CD4-positive, alpha-beta T cell treated with Interleukin-17A for 1 hour (primary cell): ENCODE measurements at places on chromosomes 4 and X.

DNA sequence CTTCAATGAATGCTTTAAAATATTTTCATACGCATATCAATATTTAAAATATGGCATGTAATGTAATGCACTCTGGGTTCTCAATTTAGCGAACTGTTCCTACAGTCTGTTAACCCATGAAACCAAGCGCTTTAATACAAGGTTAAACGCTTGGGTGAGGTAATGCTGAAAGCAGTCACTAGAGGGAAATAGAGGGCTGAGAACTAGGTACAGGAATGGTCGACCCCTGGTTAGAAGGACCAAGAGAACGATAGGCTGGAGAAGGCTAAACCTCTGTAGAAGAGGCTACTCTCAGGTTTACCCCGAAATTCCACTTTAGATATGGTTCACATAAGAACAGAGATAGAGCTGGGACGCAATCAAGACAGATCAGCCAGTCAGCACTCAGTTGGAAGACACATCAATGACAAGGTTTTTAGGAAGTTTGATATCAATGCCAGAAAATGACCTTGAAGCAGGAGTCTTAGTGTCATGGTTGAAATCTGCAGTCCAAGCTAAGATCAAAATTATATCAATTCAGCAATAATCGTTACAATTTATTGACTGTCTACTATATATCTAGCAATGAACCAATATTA lies 26.9 kb downstream of the ARSJ start:
- peak; percentile 49 for DNase-seq

DNA sequence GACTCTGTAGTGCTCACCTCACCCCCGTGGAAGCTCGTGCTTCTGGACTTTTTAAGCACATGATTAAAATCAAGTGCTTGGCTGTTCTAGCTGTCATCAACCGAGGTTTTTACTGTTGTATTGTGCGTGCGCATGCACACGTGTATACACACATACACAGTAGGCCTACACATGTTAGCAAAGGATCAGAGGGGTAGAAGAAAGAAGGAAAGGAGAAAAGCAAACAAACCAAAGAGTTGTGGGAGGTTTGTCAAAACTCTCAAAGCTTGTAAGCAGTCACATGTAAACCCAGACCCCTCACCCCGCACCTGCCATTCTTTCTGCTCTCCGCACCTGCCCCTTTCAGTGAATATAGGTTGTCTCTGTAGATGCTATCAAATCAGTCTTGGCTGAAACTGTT lies 311.8 kb downstream of the HS3ST1 start:
- DNase-seq, result no peak

DNA sequence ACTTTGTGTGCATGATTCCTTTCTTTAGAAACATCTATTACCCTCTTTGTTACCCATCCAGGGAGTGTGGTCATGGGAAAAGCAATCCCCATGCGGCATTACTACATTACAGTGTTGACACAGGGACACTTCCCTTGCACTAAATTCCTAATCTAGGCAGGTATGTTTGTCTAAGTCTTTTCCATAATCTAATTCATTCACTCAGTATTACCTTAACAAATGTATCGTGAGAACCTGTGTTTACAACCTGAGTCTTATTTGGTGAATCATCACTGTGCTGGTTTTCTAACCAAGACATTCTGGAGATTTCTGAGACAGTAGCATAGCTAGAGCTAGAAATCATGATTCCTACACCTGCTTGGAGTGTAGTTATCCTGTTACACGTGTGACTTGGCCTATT lies 326.8 kb downstream of the BMPR1B start:
- DNase-seq, result no peak

- no peak for DNase-seq
Observed at GRCh38 chr4:78616046-78616498, 64.5 kb downstream of the ANXA3 start.

DNA sequence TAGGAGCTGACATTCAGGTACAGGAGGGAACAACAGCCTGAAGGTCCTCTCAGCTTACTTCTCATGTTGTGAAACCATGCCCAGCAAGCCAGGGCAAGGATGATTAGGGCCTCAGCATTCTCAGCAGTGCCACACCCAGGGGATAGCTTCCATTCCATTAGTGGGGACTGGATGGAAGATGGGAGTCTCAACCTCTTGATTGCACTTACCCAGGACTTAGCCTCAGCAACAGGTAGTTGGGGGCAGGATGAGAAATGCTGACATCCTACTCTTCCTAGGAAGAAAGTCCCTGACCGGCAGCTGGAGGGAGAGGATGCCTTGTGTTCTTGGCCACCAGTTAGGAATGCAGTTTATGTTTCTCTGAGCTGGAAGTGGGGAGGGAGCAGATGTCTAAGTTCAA lies 8.8 kb upstream of the BEX3 start:
- DNase-seq, result no peak

- no peak for DNase-seq
Observed at GRCh38 chr4:174066611-174067205, 216.8 kb downstream of the FBXO8 start.

GRCh38 chr4:143076723-143077122 lies 108.0 kb upstream of the USP38 start:
- DNase-seq, result no peak

DNA sequence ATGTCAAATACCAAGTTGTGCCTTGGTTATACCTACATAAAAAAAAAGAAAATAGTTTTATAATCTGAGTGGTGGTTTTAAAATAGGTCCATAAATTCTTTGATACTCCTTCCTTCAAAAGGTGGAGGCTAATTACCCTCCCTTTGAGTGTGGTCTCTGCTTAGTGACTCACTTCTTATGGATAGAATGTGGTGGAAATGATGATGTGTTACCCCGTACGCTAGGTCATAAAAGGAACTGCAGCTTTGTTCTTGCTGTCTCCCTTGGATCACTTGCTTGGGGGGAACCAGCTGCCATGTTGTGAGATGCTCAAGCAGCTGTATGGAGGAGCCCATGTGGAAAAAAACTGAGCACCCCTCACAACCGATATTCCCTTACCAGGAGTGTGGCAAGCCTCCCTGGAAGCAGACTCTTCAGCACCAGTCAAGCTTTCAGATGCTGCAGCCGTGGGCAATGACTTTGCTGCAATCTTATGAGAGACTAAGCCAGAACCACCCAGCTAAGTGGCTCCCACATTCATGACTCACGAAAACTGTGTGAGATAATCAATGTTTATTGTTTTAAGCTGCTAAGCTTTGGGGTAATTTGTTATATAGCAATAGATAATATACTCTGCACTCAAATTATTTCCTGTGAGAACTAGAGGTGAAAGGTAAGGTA lies 195.0 kb upstream of the GATB start:
- DNase-seq, result no peak

DNA sequence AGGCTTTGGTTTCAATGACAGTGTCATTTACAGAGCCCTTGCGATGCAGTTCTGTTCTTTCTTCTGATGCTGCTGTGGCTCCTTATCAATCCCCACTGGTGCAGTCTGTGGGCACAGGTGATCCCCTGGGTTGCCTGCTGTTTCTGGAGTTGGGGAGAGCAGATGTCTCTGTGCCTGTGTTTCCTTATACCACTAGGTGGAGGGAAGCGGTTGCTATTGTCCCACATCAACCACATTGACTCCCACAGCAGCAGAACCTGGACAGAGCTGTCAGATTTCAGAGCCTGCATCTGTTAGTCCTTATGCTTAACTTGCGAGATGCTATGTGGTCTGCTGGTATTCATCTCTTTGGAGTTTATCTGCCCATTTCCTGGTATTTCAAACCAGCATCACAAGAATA lies 57.7 kb downstream of the NEIL3 start:
- no peak for DNase-seq

DNA sequence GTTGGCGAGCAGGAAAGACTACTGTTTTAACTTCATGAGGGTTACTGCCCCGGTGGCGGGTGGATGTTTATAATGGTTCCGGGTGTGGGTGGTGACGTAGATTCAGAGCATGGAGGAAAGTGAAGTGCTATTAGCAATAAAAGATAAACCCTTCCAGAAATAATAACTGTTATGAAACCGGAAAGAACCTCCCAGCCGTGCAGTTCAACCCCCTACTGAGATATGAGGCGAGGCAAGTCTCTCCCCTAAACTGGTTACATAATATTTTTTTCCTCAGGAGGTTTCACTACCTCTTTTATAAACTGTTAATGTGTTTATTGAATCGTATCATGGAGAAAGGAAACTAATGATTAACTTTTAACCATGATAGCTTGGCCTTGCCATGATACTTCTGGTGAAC lies 33.9 kb upstream of the STIM2 start:
- DNase-seq, result peak; percentile 9

DNA sequence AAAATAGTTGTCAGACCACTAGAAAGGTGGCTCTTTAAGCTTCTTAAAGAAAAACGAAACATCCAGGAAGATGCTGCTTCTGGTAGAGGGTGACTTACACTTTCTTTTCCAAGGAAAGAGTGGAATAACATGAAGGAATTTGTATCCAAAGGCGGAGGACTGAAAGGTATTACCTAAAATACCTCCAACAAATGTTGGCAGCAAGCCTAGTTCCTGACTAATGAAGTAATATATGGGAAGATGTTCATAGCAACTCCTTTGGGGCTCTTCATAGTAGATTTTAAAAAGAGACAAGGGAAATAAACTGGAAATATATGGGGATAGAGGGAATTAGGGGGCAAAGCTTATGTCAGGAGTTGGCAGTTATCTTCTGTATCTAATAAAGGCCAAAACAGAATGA lies 116.2 kb downstream of the AASDH start:
- DNase-seq, result no peak

DNA sequence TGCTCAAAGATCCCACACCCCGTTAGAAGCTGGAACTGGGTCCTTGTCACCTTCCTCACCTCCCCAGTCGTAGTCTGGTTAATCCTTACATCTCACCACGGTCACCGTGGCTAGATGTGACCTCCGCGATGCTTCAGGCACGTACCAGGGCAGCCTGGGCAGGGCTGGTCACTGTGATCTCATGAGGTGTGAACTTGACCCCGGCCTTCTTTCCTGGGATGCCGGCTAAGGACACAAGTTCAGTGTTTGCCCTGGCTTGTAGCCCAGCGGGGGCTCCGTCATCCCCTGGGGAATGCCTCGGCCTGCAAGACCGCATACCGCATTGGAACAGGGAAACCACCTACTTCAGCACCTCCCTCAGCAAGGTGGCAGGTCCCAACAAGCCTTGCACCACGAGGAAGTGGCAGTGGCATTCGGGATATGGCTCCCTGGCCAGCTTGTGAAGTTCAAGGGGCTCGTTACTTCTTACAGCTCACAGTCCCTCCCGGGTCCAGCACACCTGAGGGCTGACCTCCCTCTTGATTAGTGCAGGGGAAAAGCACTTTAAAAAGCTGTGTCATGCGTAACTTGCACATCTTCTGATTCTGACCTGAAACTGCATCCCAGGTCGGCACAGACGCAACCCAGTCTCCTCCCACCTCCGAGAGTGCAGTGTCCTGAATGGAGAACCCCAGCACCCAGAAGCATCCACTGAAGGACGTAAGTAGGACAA lies 25.9 kb downstream of the NOP14 start:
- DNase-seq, result peak; percentile 39

DNA sequence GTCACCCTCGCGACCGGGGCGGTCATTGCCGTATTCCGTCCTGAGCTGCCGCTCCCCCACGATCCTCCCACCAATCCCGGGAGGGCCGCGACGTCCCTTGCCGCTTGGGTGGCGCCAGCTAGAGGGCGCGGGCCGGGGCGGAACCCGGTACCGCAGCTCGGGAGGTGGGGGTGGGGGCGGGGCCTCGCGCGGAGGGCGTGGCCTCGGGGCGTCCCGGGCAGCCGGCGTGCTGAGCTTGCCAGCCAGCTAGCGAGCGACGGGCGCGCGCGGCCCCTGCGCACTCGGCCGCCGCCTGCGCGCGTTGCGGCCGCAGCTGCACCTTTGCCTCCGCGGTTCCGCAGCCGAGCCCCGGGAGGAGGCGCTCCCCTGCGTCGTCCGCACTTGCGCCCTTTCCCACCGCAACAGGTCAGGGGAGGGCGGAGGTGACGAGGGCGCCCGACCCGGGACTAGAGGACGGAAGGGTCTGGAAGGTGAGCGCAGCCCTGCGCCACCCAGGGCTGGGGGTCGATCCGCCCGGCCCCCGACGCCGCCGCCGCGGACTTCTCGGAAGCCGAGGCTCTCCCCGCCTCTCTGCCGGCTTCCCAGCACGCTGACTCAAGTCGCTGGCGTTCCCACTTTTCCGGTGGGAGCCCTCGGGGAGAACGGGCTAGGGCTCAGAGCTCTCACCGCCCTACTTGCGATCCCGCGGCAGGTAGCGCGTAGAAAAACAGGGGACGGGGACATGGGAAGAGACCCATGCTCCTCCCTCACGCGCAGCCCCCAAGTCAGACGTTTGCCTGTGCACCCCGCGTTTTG lies at the start of gene AFF1:
AFF1 (plus strand) TSS at position 241 of the 795 bp plus-strand sequence. CDS start 13,523 bp downstream, outside the sequence.
- peak; percentile 93 for DNase-seq

- no peak for DNase-seq
Observed at GRCh38 chr4:121693450-121693849, 3.3 kb downstream of the ANXA5 start.

DNA sequence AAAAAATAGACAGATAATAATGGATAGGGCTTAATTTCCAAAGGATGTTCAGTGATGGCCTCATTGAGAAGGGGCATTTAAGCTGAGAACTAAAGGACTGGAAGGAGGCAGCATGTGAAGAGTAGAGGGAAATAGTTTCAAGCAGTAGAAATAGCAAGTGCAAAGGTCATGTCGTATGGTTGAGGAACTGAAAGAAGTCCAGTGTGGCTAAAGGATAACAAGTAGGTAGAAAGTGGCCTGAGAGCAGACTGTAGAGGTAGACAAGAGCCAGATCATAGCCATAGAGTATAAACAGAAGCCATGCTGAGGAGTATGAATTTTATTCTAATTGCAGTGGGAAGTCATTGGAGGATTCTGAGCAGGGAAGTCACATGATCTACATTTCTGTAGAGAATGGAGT lies 72.3 kb downstream of the GRIA3 start:
- no peak for DNase-seq

DNA sequence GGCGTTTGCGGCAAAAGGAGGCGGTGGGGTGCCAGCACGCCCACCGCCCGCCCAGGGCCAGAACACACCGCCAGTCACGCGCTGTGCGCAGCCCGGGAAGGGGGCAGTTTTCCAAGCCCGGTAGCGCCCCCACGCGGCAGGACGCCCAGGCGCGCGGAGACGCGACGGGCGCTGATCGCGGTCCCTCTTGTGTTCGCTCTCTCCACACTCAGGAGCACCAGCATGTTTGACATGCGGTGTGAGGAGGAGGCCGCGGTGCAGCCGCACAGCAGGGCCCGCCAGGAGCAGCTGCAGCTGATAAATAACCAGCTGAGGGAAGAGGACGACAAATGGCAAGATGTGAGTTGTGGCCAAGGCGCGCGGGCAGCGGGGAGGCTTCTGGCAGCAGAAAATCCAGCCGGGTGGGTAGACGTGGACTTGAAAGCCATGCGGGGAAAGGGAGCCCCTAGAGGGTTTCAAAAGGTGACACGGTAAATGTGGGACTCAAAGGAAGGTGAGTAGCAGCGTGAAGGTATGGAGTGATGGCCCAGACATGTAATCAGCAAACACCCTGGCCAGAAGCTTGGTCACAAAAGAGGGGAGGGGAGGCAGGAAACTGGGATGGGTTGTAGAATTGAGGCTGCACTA lies 104.1 kb downstream of the PHOX2B start:
- no peak for DNase-seq
